ENCODE measurements at places on chromosomes 6 and 20.

- no peak for DNase-seq
These were observed 375.7 kb upstream of the MARCKS start for GRCh38 chr6:113481458-113481857.

- no peak for DNase-seq
These were observed 412.5 kb downstream of the GJA1 start for GRCh38 chr6:121847806-121848522.

DNA sequence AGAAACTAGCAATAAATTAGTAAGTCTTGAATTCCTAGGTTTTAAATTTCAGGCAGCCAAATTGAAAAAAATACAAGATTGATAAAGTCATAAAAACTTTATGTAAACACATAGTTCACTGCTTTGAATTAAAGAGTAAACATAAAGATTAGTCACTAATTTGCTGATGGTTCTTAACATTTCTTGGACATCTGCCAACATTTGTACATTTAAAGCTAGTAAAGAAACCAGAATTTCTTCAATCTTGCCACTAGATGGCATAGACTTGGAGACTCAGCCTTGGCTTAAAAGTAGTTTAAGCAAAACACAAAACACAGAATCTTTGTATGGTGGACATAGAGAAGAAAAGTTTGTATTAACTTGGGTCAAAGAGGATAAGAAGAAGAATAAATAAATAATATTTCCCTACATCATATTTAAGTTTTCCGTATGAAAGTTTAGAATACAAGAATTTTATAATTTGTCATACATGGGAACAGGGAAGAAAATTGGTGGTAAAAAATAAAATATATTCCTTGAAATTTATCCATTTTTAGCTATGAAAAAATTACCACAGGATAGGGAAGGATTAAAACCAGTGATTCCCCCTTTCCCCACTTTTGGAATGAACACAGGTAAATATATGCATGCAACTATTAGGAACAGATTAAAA, 41.7 kb upstream of the FAM135A start:
- DNase-seq = peak; percentile 84

- DNase-seq = no peak
These were observed 16.6 kb upstream of the SCUBE3 start for GRCh38 chr6:35197196-35197595.

- DNase-seq = peak; percentile 42
These were observed 62.0 kb upstream of the CD93 start for GRCh38 chr20:23147964-23148730.

GRCh38 chr6:31903957-31904356, 2.1 kb upstream of the ZBTB12 start:
- DNase-seq = no peak

Measured in hematopoietic multipotent progenitor cell treated with erythropoietin and hydrocortisone succinate and interleukin-3 and kit ligand, for 17 days (in vitro differentiated cells).